CD4-positive, alpha-beta T cell (primary cell): ENCODE measurements at places on chromosomes 3 and 15.

DNA sequence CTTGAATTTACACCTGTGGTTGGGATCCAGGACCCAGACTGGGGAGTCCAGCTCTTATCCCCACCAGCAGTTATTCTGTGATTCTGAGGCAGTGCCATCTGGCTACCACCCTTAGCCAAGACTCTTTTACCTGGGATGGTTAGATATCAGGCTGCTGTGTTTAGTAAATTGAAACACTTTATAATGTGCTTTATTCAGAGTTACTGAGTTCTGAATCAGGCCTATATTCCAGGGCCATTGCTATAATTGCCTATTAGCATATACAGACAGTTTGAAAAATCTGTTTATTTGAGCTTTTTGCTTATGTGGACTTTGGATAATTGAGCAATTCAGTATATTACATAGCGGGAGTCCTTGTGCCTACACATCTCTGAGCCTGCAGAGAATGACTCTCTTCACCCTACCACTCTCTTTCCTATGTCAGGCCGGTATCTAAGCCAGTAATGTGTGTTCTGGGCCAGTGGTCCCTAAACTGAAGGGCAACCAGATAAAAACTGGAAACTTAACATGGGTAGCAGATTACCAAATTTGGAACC lies 45.4 kb upstream of the TRAK1 start:
- DNase-seq = no peak

DNA sequence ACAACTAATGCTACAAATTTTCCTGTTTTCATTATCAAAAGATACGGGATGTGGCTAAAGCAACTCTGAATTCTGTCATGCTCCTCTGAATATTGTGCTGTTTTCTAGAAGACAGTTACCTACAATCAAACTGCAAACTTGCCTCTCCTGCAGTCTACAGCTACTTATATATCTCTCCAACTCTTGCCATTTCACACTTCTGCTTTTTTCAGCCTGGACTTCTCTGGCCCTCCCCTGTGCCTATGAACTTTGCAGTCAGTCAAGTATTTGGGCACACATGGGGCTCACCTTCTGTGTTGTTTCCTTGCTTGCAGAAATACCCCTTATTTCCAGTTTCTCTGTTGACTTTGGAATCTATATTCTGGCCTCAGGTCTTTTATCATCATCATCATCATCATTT lies 575.6 kb downstream of the GRM7 start:
- DNase-seq = no peak

DNA sequence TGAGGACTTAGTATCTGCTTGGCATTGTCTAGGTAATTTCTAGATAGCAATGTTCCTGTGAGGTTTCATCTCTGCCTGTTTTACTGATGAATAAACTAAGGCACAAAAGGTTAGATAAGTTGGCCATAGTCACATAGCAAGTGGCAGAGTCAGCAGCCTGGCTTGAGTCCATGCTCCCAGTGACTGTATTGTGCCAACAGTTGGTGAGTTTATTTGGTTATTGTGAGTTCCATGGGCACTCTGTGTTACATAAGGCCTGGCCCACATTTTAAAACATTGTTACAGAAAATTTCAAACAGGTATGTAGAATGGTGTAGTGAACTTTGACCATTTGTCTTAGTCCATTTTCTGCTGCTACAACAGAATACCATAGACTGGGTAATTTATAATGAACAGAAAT lies 15.2 kb downstream of the MCM2 start:
- no peak for DNase-seq

DNA sequence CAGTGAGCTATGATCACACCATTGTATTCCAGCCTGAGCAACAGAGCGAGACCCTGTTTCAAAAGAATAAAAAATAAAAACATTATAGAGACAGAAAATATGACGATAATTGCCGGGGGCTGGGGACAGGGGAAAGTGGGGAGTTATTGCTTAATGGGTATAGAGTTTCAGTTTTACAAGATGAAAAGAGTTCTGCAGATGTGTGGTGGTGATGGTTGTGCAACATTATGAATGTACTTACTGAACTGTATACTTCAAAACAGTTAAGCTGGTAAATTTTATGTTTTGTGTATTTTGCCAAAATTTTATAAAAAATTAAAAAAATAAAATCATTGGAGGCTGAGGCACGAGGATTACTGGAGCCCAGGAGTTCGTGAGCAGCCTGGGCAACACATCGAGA lies 24.8 kb upstream of the ZNF774 start:
- DNase-seq = no peak

DNA sequence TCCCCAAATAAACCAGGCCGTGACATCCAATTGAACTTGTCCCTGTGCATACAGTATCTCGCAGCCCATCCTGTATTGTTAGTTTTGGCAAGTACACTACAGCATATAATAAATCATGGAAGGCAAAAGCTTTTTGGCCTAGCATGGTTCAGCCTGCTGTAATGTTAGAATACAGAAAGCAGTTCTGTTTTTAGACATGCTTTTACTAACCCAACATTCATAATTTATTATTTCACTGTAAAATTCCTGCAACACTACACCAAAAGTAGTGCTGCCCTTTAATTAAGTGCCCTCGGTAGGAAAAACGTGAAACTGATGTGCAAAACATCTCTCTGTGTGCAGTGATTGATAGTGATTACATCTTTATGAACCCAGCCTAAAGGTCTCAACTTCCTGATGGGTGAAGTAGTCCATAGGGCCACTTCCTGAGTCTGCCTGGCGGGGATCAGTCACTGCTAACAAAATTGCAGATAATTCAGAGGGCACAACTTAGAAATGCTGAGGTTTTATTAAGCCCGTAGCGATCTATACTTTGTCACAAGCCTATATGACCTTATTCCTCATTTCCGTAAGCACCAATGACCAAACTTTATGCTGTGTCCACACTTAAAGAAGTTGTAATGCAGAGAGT lies 227.8 kb downstream of the CDIN1 start:
- no peak for DNase-seq

- DNase-seq = no peak
Observed at GRCh38 chr3:155890671-155891190, 20.3 kb downstream of the GMPS start.

- no peak for DNase-seq
Observed at GRCh38 chr3:57120451-57121174, 44.5 kb downstream of the IL17RD start.

- no peak for DNase-seq
Observed at GRCh38 chr15:73955861-73956742, 29.8 kb downstream of the LOXL1 start.

- no peak for DNase-seq
Observed at GRCh38 chr15:78023865-78024518, 53.5 kb downstream of the TBC1D2B start.

- DNase-seq = no peak
Observed at GRCh38 chr3:50352781-50353180, 2.1 kb downstream of the CYB561D2 start.

- no peak for DNase-seq
Observed at GRCh38 chr3:182235504-182235903, 523.8 kb downstream of the SOX2 start.

- no peak for DNase-seq
Observed at GRCh38 chr3:42377681-42378080, 32.7 kb downstream of the LYZL4 start.

- DNase-seq = no peak
Observed at GRCh38 chr3:69319652-69320051, 66.2 kb downstream of the FRMD4B start.

DNA sequence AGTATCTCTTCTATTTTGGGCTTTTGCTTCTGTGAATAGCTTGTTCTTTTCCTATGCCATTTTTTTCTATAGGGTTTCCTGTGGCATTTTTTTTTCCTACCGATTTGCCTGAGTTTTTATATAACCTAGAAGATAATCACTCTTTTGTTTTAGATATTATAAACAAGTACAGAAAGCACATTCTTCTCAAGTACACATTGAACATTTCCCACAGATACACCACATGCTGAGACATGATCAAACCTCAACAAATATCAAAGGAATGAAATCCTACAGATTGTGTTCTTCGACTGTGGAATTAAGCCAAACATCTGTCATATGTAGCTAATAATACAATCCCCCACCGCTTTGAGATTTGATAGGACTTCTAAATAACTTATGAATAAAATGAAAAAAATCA lies 9.1 kb upstream of the FEM1B start:
- DNase-seq = no peak

DNA sequence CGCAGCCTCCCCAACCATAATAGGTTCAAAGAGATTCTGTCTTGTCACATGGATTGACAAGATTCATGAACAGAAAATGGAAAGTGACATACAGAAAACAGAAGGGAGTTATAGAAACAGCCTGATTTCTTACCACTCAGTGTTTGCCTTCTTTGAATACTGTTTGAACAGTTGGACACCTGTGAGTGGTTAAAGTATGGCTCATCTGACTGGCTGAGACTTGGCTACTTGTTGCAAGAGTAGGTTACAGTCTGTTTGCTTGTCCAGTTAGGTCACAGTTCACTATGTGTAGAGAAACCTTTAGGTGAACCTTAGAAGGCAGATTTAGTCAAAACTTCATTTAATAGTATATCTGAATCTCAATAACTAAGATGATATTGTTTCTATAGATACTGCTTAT lies 1003.9 kb upstream of the EPHA6 start:
- no peak for DNase-seq

DNA sequence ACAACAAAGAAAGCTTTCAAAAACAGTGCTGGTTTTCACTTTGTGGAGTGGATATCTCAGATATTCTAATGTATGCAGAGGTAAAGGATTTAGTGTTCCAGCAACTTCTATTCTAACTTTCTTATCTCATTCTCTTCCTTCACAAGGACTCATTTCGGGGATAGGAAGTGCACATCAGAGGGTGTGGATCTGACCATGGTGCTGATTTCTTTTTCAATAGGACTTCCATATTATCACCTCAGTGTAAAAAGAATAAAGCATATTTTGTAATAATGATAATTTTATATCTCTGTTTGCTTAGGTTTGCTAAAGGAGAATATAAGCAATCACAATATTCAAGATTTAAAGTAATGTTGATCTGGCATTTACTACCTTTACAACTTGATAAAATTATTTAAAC lies 12.5 kb upstream of the CADM2 start:
- DNase-seq = no peak

GRCh38 chr3:129263161-129263910 lies 13.9 kb downstream of the COPG1 start:
- DNase-seq = no peak

GRCh38 chr15:90924375-90924774 lies 8.0 kb downstream of the HDDC3 start:
- no peak for DNase-seq

- DNase-seq = no peak
Observed at GRCh38 chr3:13616359-13616758, 67.4 kb downstream of the FBLN2 start.

DNA sequence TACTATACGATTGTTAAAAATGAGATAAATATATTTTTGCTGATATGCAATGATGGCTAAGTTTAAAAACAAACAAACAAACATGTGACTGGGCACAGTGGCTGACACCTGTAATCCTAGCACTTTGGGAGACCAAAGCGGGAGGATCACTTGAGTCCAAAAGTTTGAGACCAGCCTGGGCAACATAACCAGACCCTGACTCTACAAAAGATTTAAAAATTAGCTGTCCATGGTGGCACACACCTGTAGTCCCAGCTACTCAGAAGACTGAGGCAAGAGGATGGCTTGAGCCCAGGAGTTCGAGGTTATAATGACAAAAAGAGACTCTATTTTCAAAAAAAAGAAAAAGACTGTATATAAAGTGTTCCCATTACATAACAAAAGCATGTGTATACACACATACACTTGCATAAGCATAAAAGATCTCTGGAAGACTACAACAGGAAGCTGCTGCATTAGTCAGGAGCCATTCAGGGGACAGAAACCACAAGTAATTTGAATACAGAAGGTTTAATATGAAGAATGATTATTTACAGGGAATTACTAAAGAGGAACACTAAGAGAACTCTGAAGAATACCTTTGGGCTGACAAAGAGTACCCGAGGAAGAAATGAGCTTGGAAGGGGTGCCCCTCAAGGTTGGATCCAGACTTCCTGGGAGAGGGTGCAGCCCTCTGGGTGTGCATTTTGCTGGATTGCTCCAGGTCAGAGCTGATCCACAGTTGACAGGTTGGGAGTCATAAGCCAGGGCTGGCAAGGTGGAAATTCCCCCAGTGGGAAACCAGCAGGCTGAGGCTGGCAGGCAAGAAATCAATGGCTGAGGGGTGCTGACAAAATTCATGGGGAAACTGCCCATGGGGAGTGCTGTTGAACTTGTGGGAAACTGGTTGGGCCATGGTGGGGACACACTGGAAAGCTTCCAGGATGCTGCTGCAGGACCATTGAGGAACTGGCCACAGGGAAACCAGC lies 9.3 kb upstream of the TM4SF18 start:
- DNase-seq = no peak

DNA sequence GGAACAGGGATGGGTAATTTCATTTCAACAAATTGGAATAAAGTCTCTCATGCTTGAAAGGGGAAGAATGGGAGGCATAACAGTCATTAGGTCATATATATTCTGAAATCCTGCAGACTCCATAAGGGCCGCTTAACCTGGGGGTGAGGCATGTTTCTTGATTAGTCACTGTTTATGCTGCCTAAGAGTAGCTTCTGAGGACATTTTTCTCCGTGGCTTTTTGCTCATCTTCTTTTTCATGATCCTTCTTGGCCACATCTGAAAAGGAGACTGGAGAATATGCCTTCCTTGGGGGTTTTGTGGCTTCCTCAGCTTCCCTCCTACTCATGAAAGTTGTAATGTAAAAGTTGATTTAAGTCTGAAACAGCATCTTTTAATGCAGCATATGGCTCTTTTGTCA lies 20.0 kb upstream of the CFAP20DC start:
- no peak for DNase-seq
